ENCODE measurements at places on chromosomes 1 and 21. TPM values are rescaled to one million over a fixed set of nuclear protein-coding genes. Genes with fewer than 3 reads are reported as not detected.
A peak's percentile ranks its signal among the peaks of the same experiment; 100 is the strongest.

Gene ANGPTL3
- 0.41 TPM for total RNA-seq

Gene MYBPH
- not detected for total RNA-seq

Gene CD164L2
- 0.63 TPM for total RNA-seq

Gene ECM1
- 9.2 TPM for total RNA-seq

- no peaks in the 10 kb centered on the region for H3K36me3 ChIP-seq
- H3K27ac ChIP-seq, result peak overlapping the region; percentile 67
- H3K4me3 ChIP-seq, result no peak overlapping the region
- peaks cover 25% of the 10 kb centered on the region for H3K4me1 ChIP-seq
- H3K27me3 ChIP-seq, result no peaks in the 10 kb centered on the region
Observed at GRCh38 chr21:38266732-38267131, 9.9 kb downstream of the KCNJ15 start.

DNA sequence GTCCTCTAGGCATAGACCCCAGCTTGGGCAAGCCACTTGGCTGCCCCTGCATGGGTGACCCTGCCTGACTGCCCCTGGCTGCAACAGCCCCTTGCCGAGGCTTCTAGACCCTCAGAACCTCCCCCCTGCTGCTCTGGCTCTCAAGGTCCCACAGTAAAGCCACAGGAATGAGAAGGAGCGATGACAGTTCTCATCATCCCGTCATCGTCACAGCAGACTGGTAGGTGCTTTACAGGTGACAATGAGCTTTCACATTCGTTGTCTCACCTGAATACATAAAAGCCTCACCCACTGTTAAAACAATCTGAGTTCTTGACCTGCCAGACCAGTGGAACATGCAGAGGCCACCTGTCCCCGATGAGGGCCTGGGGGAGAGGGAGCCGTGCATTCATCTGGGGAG is 36.0 kb upstream of the GPR157 start:
- no peak for DNase-seq
- H3K4me3 ChIP-seq, result no peak overlapping the region
- H3K27me3 ChIP-seq, result no peaks in the 10 kb centered on the region
- H3K36me3 ChIP-seq, result no peaks in the 10 kb centered on the region
- H3K4me1 ChIP-seq, result peaks cover 10% of the 10 kb centered on the region
- no peak overlapping the region for H3K27ac ChIP-seq

- H3K4me3 ChIP-seq, result no peak overlapping the region
- H3K36me3 ChIP-seq, result no peaks in the 10 kb centered on the region
- H3K27me3 ChIP-seq, result no peaks in the 10 kb centered on the region
- H3K27ac ChIP-seq, result no peak overlapping the region
Observed at GRCh38 chr1:101915597-101915996, 81.1 kb downstream of the OLFM3 start.

GRCh38 chr1:53398091-53398490 is 61.1 kb upstream of the DMRTB1 start:
- no peaks in the 10 kb centered on the region for H3K27me3 ChIP-seq
- no peak for DNase-seq
- H3K27ac ChIP-seq, result no peak overlapping the region
- H3K4me1 ChIP-seq, result no peaks in the 10 kb centered on the region
- no peaks in the 10 kb centered on the region for H3K36me3 ChIP-seq

DNA sequence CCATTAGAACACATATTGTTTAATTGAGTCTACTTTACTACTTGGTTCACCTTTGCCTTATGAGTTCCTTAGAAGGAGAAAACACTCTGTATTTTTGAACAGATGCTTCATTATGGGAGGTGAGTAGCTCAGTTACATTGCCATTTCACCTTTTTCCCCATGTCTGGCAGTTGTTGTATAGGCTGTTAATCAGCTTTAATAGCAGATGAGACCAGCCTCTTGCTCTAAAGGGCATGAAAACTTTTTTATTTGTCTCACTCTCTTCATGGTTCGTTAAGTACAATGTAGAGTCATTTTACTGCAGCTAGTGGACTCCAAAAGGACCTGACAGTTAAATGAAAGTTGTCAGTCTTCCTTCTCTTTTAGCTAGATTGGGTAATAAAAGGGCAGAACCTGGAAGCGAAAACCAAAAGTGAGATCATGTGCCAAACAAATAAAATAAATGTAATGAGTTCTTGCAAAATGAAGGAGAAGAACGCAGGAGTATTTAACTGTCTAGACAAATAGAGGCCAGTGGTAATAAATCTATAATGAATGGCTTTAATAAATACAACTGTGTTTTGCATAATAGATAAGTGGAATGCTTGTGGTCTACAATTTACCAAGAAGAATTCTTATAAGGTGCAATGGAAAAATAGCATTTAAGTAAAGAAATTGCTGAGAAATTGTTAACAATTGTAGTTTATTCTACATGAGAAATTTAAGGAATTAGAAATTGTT is 180.0 kb upstream of the NEGR1 start:
- H3K27ac ChIP-seq, result no peak overlapping the region
- H3K27me3 ChIP-seq, result no peaks in the 10 kb centered on the region
- H3K36me3 ChIP-seq, result no peaks in the 10 kb centered on the region
- no peaks in the 10 kb centered on the region for H3K4me1 ChIP-seq

- no peak overlapping the region for H3K27ac ChIP-seq
- no peak overlapping the region for H3K4me3 ChIP-seq
- no peaks in the 10 kb centered on the region for H3K36me3 ChIP-seq
- H3K4me1 ChIP-seq, result no peaks in the 10 kb centered on the region
- DNase-seq, result no peak
Observed at GRCh38 chr1:206579747-206580437, 32.4 kb downstream of the EIF2D start.

- no peak overlapping the region for H3K4me3 ChIP-seq
- H3K27me3 ChIP-seq, result no peaks in the 10 kb centered on the region
- no peaks in the 10 kb centered on the region for H3K4me1 ChIP-seq
- no peak for DNase-seq
- H3K36me3 ChIP-seq, result peaks cover 37% of the 10 kb centered on the region
- H3K27ac ChIP-seq, result no peak overlapping the region
Observed at GRCh38 chr1:12346483-12347151, 116.8 kb downstream of the VPS13D start.

DNA sequence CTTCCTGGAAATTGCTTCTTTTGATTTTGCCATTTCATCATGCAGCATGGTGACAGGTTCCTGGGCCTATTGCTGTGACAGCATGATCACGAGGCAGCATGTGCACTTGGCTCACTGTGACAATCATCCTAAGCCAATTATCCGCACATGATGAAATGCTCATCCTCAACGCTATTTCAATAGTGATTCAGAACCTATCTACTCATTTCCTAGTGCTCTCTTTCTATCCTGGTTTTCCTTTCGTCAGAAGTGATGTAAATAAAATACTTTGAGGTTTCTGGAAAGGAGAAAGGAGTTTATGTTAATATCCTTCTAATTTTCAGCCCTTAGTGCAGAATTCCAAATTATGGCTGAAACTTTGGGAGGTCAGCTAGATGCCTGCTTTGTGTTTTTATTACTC is 110.6 kb upstream of the ADAMTS5 start:
- no peak for DNase-seq
- H3K4me1 ChIP-seq, result no peaks in the 10 kb centered on the region
- H3K4me3 ChIP-seq, result no peak overlapping the region
- H3K27ac ChIP-seq, result no peak overlapping the region

DNA sequence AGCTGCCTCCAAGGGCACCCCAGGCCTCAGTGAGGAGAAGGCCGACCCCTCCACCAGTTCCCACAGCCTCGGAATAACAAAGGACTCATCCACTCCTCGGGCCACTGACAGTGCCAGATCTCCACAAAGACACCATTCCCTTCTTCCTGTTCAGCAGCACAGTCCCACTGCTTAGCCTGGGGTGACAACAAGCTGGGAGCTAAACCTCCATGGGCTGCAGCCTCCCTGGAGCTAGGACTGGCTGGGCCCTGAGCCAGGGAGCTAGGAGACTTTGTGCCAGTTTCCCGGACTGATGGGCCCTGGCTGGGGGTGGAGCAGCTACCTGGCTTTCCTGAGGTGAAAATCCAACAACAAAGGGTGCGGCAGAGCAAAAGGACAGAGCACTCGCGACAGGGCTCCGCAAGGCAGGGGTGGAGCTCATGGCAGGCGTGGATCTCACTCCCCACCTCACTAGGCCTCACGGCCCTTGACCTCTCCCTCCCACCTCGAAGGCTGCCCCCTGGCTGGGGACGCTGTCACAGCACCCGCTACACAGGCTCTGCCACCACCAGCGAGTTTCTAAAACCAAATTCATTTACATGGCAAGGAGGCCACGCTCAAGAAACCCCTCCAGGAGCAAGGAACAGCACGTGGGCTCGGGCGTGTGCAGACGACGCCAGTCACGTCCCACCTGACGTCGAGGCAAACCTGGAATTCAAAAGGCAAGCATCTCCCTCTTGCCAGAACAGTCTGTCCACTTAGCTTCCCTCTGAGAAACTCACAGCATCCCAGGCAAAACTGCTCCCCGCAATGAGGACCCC is 13.8 kb downstream of the SLC35E2B start:
- no peak overlapping the region for H3K27ac ChIP-seq
- H3K4me3 ChIP-seq, result no peak overlapping the region
- no peaks in the 10 kb centered on the region for H3K36me3 ChIP-seq
- peak; percentile 23 for DNase-seq
- no peaks in the 10 kb centered on the region for H3K27me3 ChIP-seq

GRCh38 chr1:38153066-38153777 is 106.6 kb upstream of the POU3F1 start:
- no peak overlapping the region for H3K27ac ChIP-seq
- DNase-seq, result no peak
- H3K27me3 ChIP-seq, result no peaks in the 10 kb centered on the region
- H3K4me1 ChIP-seq, result peaks cover 6% of the 10 kb centered on the region
- H3K4me3 ChIP-seq, result no peak overlapping the region

DNA sequence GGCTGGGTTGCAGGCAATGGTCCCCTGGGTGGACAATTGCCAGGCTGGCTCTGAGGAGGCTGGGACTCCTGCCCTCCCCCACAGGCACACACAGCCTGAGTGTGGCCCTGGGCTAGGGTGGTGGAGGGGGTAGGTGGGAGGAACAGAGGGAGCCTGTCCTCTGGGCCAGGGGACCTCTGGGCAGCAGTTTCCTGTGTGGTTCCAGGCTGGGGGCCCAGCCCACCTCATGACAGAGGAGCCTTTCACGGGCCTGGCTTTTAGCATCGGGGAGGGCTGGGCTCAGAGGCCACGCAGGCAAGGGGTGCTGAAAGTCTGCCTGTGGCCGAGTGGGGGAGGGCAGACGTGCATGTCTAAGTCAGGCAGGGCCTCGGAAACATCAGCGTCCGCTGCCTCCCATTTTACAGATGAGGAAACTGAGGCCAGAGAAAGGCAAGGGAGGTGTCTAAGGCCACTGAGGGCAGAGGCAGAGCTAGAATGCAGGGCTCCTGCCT is 7.0 kb downstream of the EXTL1 start:
- H3K4me1 ChIP-seq, result no peaks in the 10 kb centered on the region
- no peak overlapping the region for H3K4me3 ChIP-seq
- H3K27me3 ChIP-seq, result no peaks in the 10 kb centered on the region
- no peaks in the 10 kb centered on the region for H3K36me3 ChIP-seq

All from kidney (tissue), 22 donors.